Germinal center (tissue), 1 donor: ENCODE measurements at places on chromosomes 12 and 14.

DNA sequence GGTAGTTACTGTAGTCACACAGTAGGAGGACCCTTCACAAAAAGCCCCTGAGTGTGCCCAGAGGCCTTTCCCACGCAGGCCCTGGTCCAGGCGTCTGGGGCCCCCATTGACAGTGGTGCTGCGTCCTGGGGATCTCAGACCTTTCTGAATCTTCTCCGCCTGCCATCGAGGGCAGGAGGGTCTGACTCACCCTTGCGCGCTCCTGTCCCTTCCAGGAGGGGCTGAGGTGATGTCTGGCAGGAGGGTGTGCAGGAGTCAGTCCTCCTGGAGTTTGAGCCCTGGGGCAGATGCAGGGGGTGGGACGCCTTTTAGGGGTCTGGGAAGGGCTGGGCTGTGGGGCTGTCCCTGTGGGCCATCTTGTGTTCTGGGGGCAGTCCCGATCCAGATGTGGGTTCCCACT, 386.8 kb downstream of the TMEM121 start:
- no peak for DNase-seq

DNA sequence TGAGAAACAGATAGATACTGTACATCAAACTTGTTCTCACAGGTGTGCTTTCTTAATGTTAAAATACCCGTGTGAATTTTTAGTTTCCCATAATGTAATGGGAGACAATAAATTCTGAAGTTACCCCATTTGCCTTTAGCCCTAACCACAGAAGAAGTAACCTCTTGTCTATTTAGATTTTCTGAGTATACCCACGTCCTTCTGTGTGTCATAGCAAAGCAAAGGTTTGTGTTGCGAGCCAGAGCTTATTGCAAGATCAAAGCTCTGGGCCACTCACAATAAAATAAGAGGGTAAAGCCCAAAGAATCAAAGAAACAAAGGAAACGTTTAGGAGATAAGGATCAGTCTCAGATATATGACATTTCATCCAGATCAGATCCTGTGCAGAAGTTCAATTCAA, 73.9 kb downstream of the BMP4 start:
- DNase-seq, result no peak

DNA sequence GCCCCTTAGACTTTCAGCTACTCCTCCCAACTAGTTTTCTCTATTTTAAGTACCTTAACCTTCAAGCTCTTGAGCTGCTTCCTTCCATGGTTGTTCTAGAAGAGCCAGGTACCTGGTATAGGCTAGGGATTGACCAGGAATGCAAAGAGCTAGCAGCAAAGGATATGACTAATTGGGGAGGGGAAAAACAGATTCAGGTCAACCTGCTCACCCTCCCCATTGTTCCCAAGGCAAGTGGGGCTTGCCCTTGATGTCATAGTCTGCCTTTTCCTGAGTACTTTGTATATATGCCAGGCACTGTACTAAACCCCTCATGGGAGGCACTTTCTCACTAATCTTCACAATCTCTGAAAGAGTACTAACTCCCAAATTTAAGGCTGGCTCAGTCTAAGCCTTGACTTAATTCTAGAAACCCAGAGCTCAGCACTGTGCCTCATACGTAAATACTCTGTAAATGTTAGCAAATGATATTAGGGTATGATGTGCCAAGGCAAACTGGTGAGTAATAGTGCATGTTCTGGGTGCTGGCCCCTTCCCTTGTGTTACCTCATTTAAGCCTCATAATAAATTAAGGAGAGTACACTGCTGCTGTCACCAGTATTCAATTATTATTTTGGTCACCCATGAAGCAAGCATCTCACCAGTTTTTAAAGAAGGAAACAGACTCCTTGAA, 42.2 kb downstream of the SUDS3 start:
- no peak for DNase-seq

DNA sequence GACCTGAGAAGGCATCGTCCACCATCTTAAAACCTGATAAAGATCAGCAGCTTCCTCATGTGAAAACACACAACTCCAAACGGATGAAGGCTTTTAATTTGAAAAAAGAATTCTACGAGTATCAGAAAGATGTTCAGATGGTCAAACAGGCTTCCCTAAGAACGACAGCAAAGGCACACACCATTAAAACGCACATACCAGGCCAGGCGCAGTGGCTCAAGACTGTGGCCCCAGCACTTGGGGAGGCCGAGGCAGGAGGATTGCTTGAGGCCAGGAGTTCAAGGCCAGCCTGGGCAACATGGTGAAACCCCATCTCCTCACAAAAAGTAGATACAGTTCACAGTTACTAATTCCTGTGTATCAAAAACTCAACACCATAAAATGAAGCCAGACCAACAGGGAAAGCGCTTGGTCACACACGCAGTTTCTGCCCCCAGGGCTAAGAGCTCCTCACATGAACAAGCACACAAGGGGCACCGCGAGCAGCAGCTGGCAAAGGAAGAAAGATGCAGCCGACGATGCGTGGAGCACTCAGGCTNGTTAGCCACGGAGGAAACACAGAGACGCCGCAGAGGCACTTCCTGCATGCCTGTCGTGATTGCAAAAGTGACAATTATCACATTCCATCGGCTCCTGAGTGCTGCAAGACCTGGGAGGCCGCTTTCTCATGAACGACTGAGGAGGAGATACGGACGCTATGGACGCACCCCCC, 78.0 kb downstream of the NOC4L start:
- peak; percentile 64 for DNase-seq

DNA sequence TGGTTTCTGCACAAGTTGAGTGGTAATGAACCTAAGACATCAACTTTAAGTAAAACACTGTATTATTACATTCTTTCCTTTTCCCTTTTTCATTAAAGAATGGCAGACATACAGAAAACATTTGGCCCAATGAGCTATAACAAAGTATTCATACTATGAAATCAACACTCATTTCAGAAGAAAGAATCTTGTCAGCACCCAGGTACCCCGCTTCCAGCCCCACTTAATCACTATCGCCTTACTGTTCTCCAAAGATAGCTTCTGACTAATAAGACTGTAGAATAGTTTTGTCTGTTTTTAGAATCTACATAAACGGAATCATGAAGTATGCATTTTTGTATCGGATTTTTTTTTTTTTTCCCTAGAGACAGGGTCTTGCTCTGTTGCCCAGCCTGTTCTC, 9.5 kb downstream of the CNTN1 start:
- no peak for DNase-seq

DNA sequence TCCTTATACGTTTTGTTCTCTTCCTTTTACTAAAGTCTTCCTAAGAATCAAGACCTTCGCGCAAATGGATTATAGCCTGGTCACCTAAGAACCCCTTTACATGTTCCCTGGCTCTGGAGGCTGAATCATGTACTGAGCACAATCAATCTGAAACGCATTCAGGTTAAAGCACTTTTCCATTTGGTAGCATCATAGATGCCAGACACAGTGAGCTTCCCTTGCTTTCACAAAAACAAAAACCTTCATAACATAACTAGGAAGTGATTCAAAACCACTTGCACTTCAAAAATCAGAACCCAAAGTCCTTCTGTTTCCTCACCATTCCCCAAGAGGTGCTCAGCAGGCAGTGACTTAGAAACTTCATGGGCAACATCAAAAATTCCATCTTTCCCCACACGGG, 105.4 kb downstream of the CRACR2A start:
- no peak for DNase-seq

DNA sequence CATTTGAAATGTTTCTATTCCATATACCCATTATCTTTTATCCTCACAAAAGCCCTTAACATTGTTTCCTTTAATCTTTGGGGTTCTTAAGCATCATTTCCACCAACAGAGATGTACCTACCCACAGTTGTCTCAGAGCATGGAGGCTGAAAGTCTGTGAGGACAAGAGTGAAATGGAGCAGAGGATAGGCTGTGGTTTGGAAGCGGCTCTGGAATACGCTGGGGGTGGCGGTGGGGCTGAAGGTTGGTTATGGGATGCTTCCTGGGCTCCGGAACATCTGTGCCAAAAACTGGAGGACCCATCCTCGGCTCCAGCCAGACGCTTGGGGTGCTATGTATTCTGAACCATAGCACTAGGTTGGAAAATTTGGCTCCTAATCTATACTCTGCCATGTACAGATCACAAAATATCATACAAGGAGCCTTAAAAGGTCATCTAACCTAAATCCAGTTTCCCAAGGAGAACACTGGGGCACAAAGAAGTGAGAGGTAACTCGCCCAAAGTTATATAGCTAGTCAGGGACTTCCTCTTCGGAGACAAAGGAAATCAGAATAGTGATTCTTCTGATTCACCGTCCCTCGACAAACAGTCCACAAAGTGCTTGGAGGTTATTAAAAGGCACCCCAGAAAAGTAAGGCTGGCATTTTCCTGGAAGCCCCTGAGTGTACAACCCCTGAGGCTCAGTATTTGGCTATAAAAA, 2.5 kb downstream of the PPP1R3E start:
- no peak for DNase-seq

- no peak for DNase-seq
These were observed 755 bp upstream of the ATF7IP start for GRCh38 chr12:14364583-14365271.

DNA sequence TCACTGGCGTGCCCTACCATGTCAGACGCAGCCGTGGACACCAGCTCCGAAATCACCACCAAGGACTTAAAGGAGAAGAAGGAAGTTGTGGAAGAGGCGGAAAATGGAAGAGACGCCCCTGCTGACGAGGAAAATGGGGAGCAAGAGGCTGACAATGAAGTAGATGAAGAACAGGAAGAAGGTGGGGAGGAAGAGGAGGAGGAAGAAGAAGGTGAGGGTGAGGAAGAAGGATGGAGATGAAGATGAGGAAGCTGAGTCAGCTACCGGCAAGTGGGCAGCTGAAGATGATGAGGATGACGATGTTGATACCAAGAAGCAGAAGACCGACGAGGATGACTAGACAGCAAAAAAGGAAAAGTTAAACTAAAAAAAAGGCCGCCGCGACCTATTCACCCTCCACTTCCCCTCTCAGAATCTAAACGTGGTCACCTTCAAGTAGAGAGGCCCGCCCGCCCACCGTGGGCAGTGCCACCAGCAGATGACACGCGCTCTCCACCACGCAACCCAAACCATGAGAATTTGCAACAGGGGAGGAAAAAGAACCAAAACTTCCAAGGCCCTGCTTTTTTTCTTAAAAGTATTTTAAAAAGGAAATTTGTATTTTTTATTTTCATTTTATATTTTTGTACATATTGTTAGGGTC, 13.2 kb downstream of the TRIP11 start:
- no peak for DNase-seq

DNA sequence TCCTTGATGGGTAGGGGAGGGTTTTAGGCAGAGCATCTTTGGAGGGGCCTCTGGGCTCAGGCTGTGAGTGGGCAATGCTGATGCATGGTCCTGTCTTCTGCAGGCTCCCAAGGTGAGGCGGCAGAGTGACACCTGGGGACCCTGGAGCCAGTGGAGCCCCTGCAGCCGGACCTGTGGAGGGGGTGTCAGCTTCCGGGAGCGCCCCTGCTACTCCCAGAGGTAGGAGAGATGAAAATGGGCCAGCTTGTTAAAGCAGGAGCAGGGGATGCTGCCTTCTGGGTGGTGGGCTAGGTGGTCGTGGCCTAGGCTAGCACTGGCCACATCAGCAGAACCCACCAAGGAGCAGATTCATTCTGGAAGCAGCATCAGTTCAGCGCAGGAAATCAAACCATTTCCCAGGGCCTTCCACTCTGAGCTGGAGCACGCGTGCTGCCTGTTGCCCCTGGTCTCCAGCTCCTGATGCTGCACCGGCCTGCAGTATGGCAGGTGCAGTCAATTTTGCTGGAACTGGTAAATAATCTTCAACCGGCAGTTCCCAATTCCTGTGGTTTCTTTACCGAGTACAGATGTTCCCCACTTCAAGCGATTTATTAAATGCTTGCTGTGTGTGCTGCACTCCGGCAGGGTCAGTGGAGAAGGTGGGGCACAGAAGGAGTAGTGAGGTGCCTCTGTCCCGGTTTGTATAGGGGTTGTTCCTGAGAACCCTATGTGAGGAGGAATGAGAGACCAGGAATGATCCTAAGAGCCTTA, 7.4 kb downstream of the PAPLN start:
- no peak for DNase-seq

DNA sequence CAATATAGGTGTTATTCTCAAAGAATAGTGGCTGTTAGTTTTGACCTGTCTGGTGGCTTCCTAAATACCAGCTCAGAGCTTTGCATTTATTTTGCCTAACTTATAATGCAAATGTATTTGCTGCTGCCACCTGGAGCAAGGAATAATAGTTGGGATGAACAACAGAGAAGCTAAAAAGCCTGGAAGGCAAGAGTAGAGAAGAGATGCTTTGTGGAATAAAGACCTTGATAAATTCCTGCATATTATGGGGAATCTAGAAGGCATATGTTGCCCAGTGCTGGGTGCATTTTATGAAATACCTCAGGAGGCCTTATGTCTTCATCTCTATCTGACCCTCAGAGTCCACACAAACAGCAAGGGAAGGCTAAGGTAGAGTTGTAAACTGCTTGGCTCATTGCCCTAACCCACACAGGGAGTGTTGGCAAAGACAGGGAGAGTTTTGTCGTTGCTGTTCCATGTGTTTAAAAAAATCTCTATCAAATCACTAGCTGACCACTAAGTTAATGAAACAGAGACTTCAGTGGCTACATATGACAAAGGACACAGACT, 53.7 kb upstream of the SCAF11 start:
- DNase-seq, result no peak

DNA sequence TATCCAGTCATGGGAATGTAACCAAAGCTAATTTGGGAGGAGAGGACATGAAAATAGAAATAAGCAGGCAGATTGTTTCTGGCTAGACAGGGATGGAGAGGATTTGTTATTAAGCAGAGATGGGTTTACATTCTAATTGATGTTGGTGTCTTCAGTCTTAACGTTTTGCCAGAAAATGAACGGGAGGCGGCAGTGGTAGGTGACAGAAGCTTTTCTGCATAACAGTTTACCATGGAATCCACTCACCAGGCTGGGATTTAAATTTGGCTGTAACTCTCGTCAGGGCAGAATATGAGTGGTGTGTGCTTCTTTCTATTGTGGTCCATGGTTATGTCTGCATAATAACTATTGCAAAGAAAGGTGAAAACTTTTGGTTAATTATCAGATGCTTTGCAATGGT, 50.2 kb upstream of the OTX2 start:
- DNase-seq, result no peak
